Epithelial cell of proximal tubule (primary cell): ENCODE measurements at places on chromosomes 1 and 21. TPM values are rescaled to one million over a fixed set of nuclear protein-coding genes. Genes with fewer than 3 reads are reported as not detected.

HAO2 gene
- not detected in 2 replicates for total RNA-seq

LCE1C gene
- not detected in 2 replicates for total RNA-seq

NR0B2 gene
- total RNA-seq = not detected in 2 replicates

SPATA46 gene
- total RNA-seq = not detected in 2 replicates

REN gene
- 0.12 TPM in 1 of 2 replicates, not detected in the other for total RNA-seq

DYRK3 gene
- 2.9 and 5.1 TPM in 2 replicates for total RNA-seq

MXRA8 gene
- total RNA-seq = 43.2 and 137 TPM in 2 replicates

LMNA gene
- total RNA-seq = 358 and 433 TPM in 2 replicates

RNF223 gene
- 0.36 and 1.6 TPM in 2 replicates for total RNA-seq

DNA sequence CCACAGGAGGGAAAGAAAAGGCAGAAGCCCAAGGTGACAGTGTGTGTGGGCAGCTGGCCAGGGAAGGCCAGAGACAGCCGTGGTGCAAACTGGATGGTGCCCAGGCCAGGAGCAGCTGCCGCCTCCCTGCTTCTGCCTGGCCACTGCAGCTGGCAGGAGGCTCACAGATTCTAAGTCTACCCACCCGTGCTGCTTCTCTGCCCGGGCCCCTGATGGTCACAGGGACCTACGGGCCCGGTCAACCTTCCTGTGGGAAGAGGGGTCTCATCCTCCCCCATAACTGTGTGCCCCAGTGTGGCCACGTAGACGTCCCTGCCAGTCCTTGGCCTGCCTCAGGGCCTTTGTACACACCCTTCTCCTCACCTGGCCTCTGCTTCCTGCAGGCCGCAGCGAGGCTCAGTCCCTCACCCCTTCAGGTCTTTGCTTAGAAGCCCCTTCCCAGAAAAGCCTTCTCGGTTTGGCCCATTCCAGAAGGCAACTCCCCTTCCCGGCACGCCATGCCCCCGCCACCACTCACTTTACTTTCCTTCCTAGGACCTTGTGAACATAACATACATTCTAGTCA is 192.6 kb upstream of the AJAP1 start:
- DNase-seq = no peak

GRCh38 chr1:110082477-110082876 is 12.0 kb upstream of the ALX3 start:
- no peak for DNase-seq

- DNase-seq = no peak
These were observed 74.9 kb upstream of the F3 start for GRCh38 chr1:94616506-94616905.

GRCh38 chr1:28437924-28438699 is 67.7 kb upstream of the RCC1 start:
- DNase-seq = peak; percentile 94

GRCh38 chr1:23616292-23616824 is 57.1 kb upstream of the ID3 start:
- DNase-seq = no peak

DNA sequence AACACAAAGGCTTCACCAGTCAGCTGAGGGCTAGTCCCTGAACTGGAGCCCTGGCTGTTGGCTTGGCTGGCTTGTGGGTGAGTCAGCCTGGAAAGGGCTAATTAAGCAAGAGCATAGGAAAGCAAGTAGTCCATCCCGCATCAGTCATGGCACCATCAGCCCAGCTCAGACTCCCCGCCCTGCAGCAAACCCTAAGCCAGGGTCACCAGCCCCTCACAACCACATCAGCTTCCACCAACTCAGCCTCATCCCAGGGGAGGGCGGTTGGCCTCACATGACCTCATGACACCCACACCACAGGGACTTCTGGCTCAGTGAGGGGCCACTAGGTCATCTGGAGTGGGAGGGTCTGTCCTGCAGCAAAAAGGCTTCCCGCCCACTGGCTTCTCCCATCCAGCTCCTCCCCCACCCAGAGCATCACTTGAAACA is 7.0 kb upstream of the SPATC1L start:
- DNase-seq = peak; percentile 26

DNA sequence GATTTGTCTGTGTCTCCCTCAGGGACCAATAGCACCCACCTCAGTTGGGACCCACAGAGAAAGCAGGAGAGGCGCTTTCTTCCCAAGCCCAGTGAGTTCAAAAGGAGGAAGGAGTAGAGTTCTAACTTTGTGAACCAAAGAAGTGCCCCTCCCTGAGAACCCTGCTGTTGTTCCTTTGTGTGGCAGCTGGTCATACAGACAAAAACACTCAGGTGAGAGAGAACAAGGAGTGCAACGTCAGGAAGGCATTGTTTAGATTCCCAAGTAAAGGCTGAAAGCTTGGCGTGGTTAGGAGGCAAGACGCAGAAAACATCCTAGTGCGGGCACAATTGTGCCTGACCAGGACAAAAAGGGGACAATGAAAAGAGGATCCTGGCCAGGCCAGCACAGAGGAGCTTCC is 654.6 kb downstream of the KIF26B start:
- DNase-seq = no peak

GRCh38 chr1:16391411-16391810 is 24.4 kb downstream of the SZRD1 start:
- no peak for DNase-seq

GRCh38 chr1:7196036-7196911 is 411.0 kb downstream of the CAMTA1 start:
- DNase-seq = no peak

GRCh38 chr1:167683641-167684502 is 37.9 kb upstream of the MPZL1 start:
- no peak for DNase-seq

DNA sequence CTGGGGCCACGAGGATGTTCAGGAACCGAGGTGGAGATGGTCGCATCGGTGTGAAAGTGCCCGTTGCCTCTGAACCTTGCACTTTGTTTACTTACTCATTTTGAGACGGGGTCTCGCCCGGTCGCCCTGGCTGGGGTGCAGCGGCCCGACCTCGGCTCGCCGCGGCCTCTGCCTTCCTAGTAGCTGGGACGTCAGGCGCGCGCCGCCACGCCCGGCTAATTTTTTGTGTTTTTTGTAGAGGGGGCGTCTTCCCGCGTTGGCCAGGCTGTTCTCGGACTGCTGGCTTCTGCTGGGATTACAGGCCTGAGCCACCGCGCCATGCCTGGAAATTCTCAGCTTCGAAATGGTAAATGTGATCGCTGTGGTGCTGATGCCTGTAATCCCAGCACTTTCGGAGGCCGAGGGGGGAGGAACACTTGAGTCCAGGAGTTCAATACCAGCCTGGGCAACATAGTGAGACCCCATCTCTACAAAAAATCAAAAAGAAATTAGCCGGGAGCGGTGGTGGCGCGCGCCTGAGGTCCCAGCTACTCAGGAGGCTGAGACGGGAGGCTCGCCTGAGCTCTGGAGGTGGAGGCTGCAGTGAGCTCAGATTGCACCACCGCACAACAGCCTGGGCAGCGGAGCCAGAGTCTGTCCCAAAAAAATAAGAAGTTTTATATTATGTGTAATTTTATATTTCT is 684 bp upstream of the MRPL20 start:
- no peak for DNase-seq

GRCh38 chr1:8213676-8214075 is 104.2 kb upstream of the SLC45A1 start:
- DNase-seq = no peak

- no peak for DNase-seq
These were observed 9.4 kb upstream of the TARBP1 start for GRCh38 chr1:234488054-234489006.

- no peak for DNase-seq
These were observed 2.5 kb downstream of the MX2 start for GRCh38 chr21:41364308-41364707.

DNA sequence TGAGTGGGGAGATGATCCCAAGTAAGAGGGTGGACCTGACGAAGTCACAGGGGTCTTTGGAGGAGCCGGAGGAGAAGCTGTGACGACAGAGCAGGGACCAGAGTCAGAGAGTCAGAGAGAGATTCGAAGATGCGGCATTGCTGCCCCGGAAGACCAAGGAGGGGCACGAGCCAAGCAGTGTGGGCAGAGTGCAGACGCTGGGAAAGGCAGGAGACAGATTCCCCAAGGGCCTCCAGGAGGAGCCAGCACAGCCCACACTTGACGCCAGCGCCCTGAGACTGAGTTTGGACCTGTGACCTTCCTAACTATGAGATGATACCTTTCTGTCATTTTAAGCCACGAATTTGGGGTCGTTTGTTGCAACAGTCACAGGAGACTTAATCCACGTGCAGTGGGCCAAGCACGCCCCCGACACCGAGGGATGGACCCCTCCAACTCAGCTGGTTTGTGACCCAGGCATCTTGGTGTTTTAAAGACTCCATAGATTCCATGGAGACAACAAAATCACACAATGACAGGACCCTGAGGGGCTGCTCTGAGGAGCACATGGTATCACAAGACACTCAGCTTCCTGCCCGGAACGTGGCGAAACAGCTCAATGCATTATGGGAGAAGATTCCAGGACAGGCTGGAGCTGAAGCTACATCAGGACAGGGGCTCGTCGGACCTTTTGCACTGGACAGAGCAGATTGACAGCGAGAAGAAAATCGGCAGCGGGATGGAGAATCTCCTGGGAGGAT is 11.0 kb upstream of the TFF1 start:
- DNase-seq = no peak

GRCh38 chr1:25945761-25946160 is 39.5 kb upstream of the STMN1 start:
- no peak for DNase-seq

DNA sequence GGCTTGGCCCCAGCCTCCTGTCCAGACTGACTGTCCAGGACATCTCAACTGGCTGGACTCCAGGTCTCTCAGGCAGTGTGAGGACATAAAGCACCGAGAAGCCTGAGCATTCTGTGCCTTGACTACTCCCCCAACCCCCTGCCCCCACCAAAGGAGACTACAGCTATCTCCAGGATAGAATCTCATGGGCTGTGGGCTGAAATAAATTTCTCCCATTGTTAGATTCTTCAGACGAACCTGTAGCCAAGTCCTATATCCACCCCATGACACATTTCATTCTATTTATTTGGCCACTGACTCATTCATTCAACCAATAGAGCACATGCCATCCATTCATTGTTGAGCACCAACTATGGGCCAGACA is 11.4 kb downstream of the VWA5B1 start:
- no peak for DNase-seq

DNA sequence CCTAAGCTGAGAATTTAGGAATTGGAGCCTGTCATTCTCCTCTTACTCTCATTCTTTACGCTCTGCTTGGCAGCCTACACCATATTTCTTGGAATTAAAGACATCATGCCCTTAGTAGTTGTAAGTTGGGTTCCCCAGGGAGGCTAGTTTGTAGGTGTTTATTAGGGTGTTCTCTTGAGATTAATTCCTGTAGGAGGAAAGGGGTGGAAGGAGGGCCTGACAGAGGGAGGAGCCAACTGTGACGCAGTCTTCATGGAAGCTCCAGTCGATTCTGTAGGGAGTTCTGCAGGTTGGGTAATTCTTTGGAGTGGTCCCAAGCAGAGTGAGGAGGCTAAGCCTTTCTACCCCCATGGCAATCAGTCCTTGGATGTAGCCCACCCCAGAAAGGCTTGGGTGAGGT is 111.4 kb downstream of the HHAT start:
- no peak for DNase-seq

- DNase-seq = no peak
These were observed 198.1 kb upstream of the KIAA0040 start for GRCh38 chr1:175390522-175391254.

- no peak for DNase-seq
These were observed 5.2 kb downstream of the IRF2BP2 start for GRCh38 chr1:234604495-234605398.

DNA sequence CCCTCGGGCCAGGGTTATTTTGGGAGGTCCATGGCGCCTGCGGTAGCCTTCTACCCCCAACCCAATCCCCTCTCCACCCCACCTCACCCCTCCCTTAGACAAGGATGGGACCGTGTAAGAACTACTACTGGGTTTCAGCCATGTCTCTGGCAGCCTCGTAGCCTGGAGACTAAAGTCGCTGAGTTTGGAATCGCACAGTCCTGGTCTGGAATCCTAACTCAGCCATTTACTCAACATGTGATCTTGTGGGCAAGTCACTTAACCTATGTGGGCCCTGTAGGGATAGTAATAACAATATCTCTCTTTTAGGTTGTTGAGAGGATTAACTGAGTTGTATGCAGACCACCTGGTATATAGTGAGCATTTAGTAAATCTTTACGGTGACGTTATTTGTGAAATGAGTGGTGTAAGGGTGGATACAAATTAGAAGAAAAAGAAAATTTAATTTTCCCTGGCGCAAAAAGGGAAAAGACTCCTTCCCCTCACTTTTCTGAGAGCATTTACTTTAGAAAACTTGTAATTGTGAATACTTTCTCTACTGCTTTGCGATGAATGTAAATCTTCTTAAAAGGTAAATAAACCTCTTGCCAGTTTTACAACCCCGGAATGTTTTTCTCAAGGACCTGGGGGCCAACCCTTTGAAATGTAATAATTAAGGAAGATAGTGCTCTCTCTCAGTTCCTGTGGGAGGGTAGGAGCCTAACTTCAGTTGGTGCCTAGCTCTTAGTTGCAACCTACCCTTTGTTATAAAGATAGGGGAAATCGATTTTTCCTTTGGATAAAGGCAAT is 615 bp upstream of the MRPS15 start:
- no peak for DNase-seq

- DNase-seq = no peak
These were observed 57.8 kb upstream of the KLHDC7A start for GRCh38 chr1:18422954-18423353.

DNA sequence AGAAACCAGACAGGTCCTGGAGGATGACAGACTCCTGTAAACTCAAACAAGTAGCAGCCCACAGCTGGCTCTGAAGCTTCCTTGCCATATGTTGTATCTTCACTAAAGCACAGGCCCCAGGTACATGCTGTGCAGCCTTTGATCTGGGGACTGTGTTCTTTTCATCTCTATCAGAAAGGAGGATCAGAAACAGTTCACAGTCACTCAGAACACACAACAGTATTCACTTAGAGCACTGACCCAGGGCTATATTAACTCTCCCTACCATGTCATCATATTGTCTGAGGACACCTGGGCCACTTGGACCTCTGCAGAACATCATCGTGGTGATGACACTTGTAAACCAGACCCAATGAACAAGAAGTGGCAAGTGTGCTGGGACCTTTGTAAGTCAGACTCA is 222.0 kb downstream of the SETD4 start:
- DNase-seq = no peak

DNA sequence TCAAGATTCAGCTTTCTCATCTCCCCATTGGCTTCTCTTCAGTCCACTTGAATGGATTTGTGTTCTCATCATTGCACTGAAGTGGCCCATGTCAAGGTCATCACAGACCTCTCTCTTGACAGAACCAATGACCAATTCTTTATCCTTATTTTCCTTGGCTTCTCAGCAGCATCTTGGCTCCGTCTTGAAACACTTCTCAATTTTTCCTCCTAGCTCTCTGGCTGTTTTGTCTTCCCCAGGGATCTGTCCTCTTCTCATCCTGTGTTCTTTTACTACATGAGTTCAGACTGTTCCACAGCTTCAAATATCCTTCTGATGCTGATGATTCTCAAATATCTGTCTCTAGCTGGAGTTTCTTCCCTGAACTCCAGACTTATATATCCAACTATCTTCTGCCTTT is 78.6 kb downstream of the COLGALT2 start:
- DNase-seq = no peak

- no peak for DNase-seq
These were observed 438.6 kb downstream of the AJAP1 start for GRCh38 chr1:5093042-5093441.
